Panc1 (cell line): ENCODE measurements at places on chromosomes 16 and 17. TPM values are rescaled to one million over a fixed set of nuclear protein-coding genes. Genes with fewer than 3 reads are reported as not detected.

Gene TBC1D3D
- not detected for total RNA-seq

Gene AXIN2
- 2.4 TPM for total RNA-seq

Gene IQCK
- total RNA-seq, result 15.5 TPM

Gene BMERB1
- total RNA-seq, result 80.0 TPM

Gene AOC2
- 0.85 TPM for total RNA-seq

Gene SCGB1C2
- total RNA-seq, result not detected

Gene SMIM22
- total RNA-seq, result not detected

Gene CFAP97D1
- not detected for total RNA-seq

Gene SPAG5
- 152 TPM for total RNA-seq

Gene KRTAP16-1
- total RNA-seq, result not detected

Gene ABCA10
- total RNA-seq, result 0.90 TPM

Gene NPIPA5
- 0.26 TPM for total RNA-seq

Gene CRISPLD2
- total RNA-seq, result 12.9 TPM

Gene ESRP2
- total RNA-seq, result 27.0 TPM

Gene MYO1C
- 251 TPM for total RNA-seq

Gene UTS2R
- 0.39 TPM for total RNA-seq
